ENCODE measurements at places on chromosomes 4 and X.

DNA sequence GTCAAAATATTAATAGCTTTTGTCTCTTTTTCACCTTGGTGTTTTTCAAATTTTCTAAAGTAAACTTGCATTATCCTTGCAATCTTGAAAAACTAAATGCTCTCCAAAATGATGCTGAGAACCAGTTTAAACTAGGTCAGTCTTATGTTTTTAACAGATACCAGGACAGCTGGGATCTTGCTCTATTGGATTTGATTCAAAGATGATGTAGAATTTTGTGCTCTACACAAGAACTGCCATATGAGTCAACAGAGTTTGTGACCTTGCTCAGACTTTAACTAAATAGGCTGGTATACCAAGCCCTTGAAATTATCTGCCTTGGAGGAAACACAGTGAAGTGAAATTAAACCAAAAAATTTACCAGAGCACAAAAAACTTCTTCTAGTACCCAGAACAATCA, 991.1 kb downstream of the STPG2 start:
- no peak for DNase-seq

GRCh38 chrX:2360731-2361130, 140.0 kb downstream of the DHRSX start:
- DNase-seq = no peak

- no peak for DNase-seq
These were observed 28.1 kb upstream of the TENM3 start for GRCh38 chr4:182215148-182215547.

- DNase-seq = no peak
These were observed 8.2 kb downstream of the NAA11 start for GRCh38 chr4:79317711-79318110.

DNA sequence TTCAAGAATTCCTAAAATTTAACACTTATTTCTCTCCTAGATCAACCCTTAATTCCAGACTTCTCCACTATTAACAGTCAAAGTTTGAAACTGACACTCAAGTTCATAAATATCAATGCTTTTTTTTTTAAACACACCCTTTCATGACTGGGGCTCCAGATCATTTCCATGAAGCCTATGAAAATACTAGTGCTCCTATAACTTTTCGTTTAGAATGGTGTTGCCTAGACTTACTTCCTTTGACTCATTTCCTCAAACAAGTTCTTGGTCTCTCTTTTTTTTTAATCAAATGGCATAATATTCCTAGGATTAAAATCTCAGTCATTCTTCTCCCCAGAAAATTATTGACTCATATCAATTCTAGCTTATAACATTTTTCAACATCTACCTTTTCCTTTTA, 13.1 kb downstream of the ZMAT1 start:
- DNase-seq = no peak

Measured in T-helper 17 cell (primary cell).